IMR-90 (cell line): ENCODE measurements at places on chromosomes 6 and 20. TPM values are rescaled to one million over a fixed set of nuclear protein-coding genes. Genes with fewer than 3 reads are reported as not detected.
A peak's percentile ranks its signal among the peaks of the same experiment; 100 is the strongest.

GRCh38 chr6:14848019-14848418, 397.9 kb upstream of the JARID2 start:
- peak; percentile 78 for DNase-seq

- no peak for DNase-seq
Measured at GRCh38 chr6:161409353-161409752, 135.5 kb upstream of the AGPAT4 start.

DNA sequence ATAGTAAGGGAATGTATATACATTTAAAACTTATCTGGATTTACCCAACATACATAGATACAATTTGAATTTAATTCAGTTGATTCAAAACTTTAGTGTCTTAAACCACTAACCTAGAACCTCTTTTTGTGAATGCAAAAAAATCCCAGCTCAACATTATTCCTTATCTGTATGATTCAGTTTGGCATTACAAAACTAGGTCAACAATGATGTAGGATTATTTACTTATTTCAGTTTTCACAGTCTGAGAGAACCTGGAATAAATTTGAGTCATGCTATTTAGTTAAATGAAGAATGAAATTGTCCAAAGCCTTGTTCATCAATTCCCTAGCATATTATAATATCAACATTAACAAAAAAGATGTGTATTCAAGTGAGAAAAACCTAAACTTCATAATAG, 7.4 kb upstream of the PLCB1 start:
- peak; percentile 46 for DNase-seq

KCNK5 gene
- not detected in 2 replicates for total RNA-seq

DNA sequence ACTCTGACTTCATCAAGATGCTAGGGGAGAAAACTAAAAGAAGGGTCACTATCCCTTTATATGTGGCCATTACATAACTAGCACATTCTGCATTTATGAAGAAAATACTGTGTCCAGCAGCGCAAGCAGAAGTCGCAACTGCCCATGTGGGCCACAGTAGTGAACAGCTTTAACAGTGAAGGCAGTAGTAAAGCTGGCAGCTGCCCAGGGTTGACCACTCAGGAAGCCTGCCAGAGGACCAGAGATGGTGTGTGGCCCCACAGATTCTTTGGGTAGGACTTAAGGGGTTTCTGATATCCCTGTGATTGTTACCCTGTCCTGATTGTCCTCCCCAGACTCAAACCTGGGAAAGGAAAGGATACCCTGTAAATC, 88.3 kb upstream of the NT5E start:
- DNase-seq: no peak

POM121L2 gene
- total RNA-seq: not detected in 2 replicates

GRCh38 chr6:46648869-46649492, 3.6 kb downstream of the CYP39A1 start:
- DNase-seq: no peak

GRCh38 chr6:74596588-74596987, 609.3 kb downstream of the COL12A1 start:
- no peak for DNase-seq

DNA sequence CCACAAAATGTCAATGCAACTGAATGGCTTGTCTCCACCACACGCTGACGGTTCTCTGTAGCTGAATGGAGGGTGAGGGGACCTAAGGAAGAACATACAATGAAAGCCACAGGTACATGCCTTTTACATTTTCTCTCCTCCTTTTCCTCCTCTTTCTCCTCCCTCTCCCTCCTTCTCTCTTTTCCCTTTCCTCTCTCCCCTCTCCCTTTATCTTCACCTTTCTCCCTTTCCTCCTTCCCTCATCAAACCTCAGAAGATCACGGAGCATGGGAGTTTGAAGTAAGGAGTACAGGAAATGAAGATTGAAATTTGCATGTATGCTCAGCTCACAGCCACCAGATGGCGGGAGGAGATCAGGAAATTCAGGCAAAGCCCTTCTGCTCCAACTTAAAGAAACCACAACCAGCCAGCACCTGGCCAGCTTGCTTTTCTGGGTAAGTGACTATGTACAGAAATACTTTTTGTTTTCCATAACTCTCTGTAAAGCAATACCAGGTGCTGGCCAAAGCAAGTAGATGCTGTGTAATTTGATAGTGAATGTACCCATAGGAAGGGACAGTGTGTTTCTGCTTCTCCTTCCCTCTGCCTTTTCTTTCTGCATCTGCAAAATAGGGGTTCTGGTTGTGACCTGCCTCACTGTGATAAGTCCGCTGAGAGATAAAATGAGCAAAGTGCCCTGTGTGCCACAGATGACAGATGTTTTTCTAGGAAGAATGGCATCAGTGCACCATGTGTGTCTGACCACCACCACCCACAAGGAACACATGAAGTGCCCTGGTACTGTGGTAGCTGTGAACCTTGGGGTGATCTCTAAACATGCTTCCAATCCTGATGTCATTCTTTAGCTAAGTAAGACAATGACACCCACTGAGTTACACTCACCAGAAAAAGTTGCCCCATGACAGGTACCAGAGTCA, 18.6 kb upstream of the FOXO3 start:
- peak; percentile 87 for DNase-seq

ENPP5 gene
- under 0.01 TPM in 1 of 2 replicates, not detected in the other for total RNA-seq

DNA sequence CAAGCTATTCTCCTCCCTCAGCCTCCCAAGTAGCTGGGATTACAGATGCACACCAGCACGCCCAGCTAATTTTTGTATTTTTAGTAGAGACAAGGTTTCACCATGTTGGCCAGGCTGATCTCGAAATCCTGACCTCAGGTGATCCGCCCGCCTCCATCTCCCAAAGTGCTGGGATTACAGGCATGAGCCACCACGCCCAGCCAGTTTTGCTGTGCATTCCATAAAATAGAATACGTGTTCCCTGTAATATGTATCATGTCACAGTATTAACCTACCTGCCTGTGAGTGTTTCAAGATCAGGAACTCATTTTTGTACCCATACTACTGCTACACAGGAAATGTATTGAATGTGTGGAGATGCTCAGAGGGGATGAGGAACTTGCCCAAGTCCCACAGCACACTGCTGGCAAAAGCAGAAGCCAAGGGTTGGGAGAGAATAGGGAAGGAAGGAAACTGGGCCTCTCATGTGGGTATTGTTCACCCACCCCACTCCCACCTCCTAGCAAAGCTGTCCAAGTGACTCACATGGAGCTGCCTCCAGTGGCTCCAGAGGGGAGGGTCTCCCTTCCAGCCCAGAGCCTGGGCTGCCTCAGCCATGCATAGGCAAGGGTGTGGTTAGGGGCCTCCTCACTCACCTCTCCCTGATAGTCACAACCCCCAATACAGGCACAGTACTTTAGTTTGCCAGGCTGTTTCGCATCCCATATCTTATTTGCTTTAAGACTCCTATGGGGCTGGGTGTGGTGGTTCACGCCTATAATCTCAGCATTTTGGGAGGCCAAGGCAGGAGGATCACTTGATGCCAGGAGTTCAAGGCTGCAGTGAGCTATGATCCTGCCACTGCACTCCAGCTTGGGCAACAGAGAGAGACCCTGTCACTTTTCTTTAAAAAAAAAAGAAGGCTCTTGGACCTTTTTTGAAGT, 9.4 kb downstream of the HM13 start:
- DNase-seq: peak; percentile 23

DNA sequence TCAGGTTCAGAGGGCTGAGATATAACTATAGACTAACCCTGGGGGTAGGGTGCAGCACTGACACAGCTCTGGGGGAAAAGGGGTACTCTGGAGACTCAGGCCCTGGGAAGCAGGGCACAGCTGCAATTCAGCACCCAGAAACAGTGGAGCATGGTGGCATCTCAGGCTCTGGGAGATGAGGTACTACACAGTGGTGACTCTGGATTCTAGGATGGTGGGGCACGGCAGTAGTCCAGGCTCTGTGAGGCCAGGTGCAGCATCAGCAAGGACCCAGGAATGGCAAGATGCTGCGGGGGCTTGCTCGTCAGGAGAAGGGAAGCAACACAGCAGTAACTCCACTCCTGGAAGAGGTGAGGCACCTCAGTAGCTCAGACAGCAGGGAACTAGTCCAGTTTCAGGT, 271.5 kb upstream of the MOCS1 start:
- no peak for DNase-seq

BMP5 gene
- total RNA-seq: under 0.01 TPM in 2 replicates

GRCh38 chr6:69390125-69390524, 406.7 kb downstream of the LMBRD1 start:
- DNase-seq: no peak

DNA sequence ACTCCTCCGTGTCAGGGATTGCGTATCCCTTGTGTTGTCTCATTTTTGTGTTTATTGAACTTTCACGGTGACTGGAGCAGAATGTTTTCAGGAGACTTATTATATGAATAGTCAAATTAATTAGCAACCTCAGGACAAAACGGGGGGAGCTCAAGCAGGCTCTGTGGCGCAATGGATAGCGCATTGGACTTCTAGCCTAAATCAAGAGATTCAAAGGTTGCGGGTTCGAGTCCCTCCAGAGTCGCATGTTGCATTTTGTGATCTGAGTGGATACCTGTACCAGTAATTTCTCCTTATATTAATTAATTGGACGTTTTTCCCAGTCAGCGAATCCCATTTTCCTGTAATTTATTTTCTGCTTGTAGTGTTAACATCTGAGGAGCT, 89.1 kb upstream of the ZNF184 start:
- no peak for DNase-seq

DNA sequence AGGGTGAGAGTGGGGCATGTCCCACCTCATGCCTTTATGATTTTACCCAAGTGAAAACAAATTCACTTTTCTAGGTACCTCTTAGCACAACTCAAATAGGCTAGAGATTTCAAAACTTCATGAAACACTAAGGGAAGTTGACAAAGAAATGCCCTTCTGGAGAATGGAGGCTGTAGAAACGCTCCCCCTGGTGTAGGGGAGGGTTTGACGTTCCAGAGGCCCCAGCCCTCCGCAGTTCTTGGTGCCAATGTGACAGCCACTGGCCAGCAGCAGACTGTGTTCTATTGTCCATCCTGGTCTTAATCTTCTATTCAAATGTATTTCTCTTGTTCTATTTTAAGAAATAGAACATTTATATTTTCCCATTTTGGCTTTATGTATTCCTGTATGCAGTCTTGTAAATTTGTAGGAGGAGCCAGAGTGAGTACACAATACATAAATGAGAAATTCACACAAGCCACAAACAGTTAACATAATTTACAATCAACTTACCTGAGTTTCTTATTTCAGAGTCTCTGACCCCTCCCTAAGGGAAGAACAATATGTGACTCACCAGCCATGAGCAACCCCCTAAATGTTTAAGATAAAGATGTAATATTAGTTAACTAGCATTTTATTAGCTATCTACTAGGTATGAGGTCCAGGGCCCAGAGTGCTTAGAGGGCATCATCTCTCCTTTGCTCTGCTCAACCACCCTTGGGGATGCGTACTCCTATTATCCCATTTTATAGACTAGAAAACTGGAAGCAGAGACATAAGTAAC, 8.8 kb upstream of the MUC21 start:
- no peak for DNase-seq

GRCh38 chr20:59784791-59785668, 148.4 kb downstream of the SYCP2 start:
- DNase-seq: no peak

DNA sequence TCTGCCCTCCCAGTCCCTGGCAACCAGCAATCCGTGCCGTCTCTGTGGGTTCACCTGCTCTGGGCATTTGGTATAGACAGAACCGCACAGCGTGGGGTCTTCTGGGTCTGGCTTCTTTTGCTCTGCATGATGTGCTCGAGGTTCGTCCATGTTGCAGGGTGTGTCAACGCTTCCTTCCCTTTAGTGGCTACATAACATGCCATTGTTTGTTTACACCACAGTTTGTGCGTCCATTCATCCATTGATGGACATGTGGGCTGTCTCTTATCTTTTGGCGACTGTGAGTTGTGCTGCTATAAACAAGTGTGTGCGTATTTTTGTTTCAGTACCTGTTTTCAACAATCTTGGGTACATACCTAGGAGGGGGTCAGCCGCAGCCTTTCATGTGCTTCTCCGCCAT, 149.5 kb upstream of the RPS6KA2 start:
- DNase-seq: no peak

DNA sequence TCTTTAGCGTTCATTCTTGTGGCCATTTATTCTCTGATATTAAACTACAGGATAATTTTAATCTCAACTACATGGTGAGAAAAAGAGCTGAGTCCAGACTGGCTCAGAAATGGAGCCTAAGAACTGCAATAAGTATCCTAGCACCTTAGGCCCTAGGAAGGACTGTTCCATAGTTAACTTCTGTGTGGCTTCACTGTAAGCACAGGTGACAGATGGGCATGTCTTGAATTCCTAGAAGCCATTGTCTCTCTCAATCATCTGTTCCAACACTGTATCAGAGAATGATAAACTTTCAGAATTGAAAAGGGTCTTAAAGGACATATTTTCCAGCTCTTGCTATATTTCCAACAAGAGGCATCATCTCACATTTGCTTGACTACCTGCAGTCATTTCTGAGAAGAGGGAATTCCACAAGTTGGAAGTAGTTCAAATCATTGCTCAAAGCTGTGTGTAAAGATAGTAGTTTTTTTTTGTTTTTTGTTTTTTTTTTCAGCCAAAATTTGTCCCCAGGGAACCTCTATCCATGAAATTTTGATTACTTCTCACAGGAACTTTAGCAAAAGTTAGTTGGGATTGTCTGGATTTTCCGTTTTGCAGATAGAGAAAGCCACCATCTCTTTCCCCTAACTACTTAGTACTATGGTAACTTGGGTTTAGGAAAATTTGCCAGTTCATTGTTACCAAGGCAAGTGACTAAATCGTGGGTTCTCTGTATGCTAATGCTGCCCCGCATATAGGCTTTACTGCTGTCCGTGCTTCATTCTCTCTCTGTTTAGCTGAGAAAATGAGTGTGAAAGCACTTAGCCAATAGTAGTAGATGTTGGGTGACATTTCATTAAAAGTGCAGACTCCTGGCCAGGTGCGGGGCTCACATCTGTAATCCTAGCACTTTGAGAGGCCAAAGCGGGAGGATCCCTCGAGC, 47.2 kb downstream of the KCNS1 start:
- DNase-seq: no peak

LY86 gene
- total RNA-seq: not detected in 2 replicates

GRCh38 chr6:25934156-25934555, 3.7 kb upstream of the SLC17A2 start:
- DNase-seq: no peak

DNA sequence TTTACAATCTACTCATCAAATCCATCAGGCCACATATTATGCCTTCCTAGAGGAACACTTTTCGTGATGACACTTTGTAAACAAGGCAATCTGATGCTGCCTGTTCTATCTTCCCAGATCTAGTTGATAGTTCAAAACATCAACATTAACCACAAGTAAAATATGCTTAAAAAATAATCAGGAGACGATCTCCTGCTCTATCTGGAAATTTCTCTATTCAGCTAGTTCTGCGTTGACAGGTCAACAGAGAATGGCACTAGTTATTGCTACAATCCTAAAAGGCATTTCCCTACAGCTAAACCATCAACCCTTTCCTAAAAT, 2.1 kb downstream of the B4GALT5 start:
- DNase-seq: no peak

GRCh38 chr6:117505311-117505710, 22.8 kb downstream of the DCBLD1 start:
- peak; percentile 95 for DNase-seq

IL17A gene
- not detected in 2 replicates for total RNA-seq

STK35 gene
- 11.1 and 11.4 TPM in 2 replicates for total RNA-seq

- DNase-seq: peak; percentile 29
Measured at GRCh38 chr6:83872386-83873118, 13.1 kb downstream of the CYB5R4 start.
